Stimulated activated CD4-positive, alpha-beta T cell treated with anti-CD3 and anti-CD28 coated beads, Interleukin-12 subunit alpha, Interleukin-12 subunit beta, amount 100 ng/mL, for 4 hours (primary cell): ENCODE measurements at places on chromosomes 2 and 18.

DNA sequence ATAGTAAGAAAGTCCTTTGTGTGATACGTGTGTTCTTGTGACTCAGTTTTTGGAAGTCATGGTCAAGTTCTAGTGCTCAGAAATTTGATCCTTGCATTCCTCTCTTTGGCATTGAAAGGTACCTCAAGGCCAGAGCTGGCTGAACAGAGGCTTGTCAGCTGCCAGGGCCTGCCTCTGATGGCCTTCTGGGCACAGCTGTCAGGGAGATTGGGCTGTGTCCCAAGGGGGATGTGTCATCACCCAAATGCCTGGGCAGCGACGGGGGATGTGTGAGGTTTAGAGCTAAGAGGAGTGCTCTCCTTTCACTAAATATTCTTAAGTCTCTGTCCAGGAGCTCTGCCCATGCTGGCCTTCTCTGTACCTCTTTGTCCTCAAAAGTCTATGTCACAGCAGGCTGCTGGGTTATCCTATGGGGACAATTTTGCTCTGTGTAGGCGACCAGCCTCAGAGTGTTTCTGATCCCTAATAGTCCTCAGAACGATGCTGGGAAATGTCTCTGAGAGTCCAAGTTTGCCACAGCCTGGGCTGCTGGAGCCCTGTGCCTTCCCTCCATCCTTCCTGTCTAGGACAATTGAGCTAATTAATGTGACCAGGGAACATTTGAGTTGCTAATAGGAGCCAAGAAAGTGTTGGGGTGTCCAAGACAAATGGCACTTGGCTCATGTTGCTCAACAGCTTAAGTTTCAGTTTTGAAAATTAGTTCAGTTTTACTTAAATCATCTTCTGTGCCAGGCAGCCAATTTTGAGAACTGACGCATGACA, 115.4 kb upstream of the ZNF521 start:
- no peak for DNase-seq

DNA sequence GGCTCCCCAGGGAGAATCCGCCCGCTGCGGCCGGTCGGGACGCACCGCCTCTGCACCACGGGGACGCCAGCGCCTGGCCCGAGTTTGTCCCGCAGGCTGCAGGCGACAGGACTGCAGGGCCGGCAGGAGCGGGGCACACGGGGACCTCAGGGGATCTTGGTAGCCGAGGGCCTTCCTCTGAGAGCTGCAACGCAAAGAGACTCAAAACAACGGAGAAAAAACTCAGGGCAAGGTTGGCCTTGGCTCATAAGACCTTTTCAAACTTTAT, 79.7 kb downstream of the ARHGEF4 start:
- no peak for DNase-seq

DNA sequence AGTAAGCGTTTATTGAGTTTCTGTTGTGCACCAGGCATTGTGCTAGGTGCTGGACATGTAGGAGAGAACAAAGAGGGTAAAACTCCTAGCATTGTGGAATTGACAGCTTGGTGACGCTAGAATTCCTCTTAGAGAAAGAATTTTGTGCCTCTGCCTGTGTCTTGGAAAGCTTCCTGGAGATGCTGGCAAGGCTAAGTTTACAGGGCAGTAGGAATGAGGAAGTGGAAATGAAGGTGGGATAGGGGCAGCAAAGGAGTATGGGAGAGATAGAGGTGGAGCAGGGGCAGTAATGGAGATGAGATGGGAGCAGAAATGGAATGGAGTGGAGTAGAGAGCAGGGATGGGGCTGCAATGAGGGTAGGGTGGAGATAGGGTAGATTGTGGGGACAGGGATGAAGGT, 29.8 kb downstream of the GPR39 start:
- DNase-seq: no peak

DNA sequence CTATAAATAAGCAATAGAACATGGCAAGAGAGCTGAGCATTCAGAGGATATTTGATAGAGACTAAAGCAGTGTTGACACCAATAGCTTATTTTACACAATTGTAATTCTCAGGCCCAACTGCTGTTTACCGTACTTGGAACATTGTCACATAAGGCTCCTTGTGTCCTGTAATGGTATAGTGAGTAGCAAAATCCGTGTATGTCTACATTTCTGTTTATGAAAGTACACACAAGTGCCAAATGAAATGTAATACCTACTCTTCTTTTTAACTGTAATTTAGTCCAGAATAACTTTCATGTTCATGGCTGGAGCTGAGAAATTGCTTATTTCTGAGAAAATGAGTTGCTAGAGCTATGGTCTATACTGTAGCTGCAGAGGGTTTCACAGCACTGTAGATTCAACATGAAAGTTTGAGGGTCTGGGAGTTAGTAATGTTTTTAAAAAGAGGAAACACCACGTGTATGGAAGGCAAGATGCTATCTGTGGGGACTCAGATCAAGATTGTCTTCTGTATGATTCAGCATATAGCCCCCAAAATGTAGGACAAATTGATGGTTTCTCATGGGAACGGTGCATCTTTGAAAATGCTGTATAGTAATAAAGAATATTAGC, 110.2 kb upstream of the NOSTRIN start:
- DNase-seq: no peak

DNA sequence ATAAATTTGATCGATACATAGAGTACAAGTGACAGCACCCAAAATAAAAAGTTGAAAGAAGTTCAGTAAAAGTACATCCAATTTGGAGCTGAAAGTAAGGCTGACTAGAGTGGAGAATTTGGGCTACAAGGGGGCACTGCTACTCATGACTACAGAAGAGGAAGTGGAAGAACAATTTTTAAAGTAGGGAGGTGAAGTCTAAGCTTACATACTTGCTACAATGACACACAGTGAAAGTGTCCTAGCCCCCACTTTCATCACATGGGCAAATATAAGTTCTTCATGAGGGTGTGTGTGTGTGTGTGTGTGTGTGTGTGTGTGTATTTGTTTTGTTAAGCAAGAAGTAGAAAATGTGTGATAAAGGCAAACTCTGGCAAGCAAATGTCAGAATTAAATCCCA, 45.7 kb downstream of the MAP3K2 start:
- DNase-seq: no peak

GRCh38 chr2:195279840-195280427, 377.1 kb upstream of the SLC39A10 start:
- DNase-seq: no peak

DNA sequence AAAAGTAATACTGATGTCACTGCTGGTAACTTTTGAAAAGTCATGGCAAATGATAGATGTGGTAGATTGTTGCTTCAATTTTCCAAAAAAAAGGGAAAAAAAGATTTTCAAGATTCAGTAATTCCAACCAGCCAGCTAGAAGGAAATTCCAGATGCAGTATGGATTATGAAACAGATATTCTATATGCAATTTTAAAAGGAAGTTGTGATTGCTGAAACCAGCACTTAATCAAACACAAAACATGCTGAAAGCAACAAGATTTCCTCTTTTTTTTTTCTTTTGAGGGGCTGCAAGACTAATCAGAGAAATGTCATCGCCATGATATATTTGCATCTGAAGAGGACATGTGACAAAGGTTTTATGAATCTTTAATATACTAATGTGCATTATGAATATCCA, 5.1 kb upstream of the HNMT start:
- DNase-seq: no peak

GRCh38 chr2:17800693-17801458, 15.4 kb upstream of the MSGN1 start:
- DNase-seq: no peak
